ENCODE measurements at places on chromosomes 4 and X.

- no peak for DNase-seq
These were observed 5.9 kb downstream of the SNX25 start for GRCh38 chr4:185215261-185215660.

GRCh38 chr4:144902614-144903013, 195.4 kb downstream of the ANAPC10 start:
- DNase-seq: no peak

- DNase-seq: no peak
These were observed 121.9 kb downstream of the PALLD start for GRCh38 chr4:168618577-168619265.

GRCh38 chr4:5824635-5825034, 68.3 kb downstream of the CRMP1 start:
- DNase-seq: no peak

GRCh38 chr4:99156992-99157391, 12.9 kb upstream of the ADH4 start:
- no peak for DNase-seq

DNA sequence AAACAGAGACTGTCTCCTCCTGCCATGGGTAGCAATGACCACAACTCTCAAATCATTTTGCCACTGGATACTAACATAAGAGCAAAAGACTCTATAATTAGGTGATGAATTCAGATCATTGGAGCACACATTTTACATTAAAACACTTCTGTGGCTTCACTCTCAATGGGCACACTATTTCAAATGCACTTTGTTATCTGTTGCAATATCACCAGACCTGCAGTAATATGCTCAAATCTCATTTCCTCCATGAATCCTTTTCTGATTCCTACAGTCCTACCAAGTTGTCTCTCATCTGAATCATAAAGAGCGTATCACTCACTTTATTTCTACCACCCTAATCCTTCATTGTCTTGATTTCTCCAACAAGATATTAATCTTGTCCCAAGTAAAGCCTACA, 302.8 kb downstream of the KCNIP4 start:
- no peak for DNase-seq

- no peak for DNase-seq
These were observed 50.8 kb upstream of the NAF1 start for GRCh38 chr4:163217505-163217904.

Measured in T-helper 1 cell (primary cell).